ENCODE measurements at places on chromosomes 12 and 14. TPM values are rescaled to one million over a fixed set of nuclear protein-coding genes. Genes with fewer than 3 reads are reported as not detected.

DNA sequence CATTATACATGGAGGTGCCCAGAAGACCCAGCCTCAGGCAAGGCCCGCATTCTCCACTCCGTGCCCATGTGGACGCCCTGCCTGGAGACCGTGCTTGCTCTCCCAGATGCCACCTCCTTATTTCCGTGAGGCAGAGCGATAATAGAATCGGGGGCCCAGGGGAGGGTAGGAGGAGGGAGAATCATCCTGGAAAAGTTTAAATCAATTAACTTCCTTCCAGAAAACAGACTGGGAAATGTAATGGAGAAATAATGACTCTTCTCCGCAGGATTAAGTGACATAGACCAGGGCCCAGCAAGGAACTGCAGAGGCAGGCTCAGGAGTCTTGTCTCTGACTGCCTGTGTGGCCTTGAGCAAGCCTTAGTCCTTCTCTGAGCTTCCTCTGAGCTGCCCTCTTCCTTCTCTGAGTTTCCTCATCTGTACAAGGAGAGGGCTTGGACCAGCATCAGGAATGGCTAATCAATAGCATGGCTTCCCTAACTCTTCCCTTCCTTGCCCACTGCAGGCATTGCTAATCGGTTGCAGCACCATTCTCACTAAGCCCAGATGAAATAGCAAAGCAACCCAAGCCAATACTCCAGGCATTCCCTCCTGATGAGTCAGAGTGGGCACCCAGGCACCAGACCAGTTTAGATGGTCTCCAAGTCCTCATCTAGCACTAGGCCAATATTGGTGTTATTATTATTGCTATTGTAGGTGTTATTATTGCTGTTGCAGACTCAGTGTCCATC lies 11.3 kb upstream of the FAM222A start:
- no peak for DNase-seq

DNA sequence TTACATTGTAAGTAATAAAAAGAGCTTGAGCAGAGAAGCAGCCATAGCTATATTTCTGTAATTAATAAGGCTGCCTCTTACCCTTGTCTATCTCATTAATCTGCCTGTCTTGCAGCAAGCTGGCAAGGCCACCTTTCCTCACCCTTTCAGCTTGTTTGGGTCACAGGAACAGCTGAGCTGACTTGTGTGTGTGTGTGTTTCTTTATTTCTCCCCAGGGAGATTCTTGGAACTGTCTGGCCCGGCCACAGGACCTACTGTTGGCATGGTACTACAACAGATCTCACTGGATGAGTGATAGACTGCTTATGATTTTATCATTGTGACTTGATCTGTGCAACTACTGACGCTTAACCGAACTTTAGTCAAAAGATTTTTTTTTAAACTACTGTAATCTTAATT lies 213.7 kb downstream of the SLC2A13 start:
- no peak for DNase-seq

DNA sequence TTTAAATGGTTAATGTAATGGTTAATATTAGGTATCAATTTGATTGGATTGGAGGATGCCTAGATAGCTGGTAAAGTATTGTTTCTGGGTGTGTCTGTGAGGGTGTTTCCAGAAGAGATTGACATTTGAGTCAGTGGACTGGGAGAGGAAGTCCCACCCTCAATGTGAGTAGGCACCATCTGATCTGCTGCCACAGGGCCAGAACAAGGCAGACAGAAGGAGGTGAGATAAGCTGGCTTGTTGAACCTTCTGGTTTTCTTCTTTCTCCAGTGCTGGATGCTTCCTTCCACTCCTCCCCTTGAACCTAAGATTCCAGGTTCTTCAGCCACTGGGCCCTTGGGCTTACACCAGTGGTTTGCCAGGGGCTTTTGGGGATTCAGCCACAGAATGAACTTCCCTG lies 756.5 kb upstream of the LRFN5 start:
- DNase-seq: no peak

- DNase-seq: no peak
Observed at GRCh38 chr14:101408077-101408831, 153.0 kb upstream of the DIO3 start.

- DNase-seq: no peak
Observed at GRCh38 chr12:16573398-16574077, 32.4 kb downstream of the LMO3 start.

DENR gene
- total RNA-seq: 58.6 TPM

FCF1 gene
- total RNA-seq: 94.5 TPM

C12orf42 gene
- 0.52 TPM for total RNA-seq

- DNase-seq: no peak
Observed at GRCh38 chr12:107514887-107515445, 170.6 kb upstream of the PWP1 start.

Measured in activated naive CD4-positive, alpha-beta T cell treated with anti-CD3 and anti-CD28 coated beads, Interleukin-2, amount 50 U/mL, for 72 hours (primary cell).